ENCODE measurements at places on chromosomes 11 and 22. TPM values are rescaled to one million over a fixed set of nuclear protein-coding genes. Genes with fewer than 3 reads are reported as not detected.

DNA sequence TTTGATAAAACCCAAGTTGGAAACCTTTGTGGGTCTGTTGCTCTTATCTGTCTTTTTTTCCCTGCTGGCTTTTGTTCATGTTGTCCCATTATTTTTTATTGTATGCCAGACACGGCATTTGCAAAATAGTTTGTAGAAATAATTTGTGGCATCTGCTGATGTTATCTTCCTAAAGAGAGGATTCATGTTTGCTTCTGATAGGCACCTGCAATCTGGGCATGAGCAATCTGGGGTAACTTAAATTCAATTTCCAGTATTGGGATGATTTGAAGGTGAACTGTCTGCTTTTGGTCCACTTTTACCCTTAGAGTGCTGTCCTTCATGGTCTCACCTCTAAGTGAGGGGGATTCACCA lies 126.9 kb downstream of the CEP164 start:
- DNase-seq = no peak

GRCh38 chr22:42060489-42060888 lies 10.1 kb downstream of the NAGA start:
- peak; percentile 62 for DNase-seq

GRCh38 chr11:2110521-2110920 lies 28.7 kb downstream of the IGF2 start:
- no peak for DNase-seq

- DNase-seq = no peak
Measured at GRCh38 chr22:24437741-24438328, 10.4 kb downstream of the ADORA2A start.

GRCh38 chr11:68173926-68174325 lies 39.2 kb downstream of the KMT5B start:
- DNase-seq = no peak

The PLAAT2 gene
- not detected for total RNA-seq

The SHISA8 gene
- not detected for total RNA-seq

- DNase-seq = no peak
Measured at GRCh38 chr22:37454857-37455686, 27.8 kb upstream of the ELFN2 start.

The VPREB1 gene
- not detected for total RNA-seq

DNA sequence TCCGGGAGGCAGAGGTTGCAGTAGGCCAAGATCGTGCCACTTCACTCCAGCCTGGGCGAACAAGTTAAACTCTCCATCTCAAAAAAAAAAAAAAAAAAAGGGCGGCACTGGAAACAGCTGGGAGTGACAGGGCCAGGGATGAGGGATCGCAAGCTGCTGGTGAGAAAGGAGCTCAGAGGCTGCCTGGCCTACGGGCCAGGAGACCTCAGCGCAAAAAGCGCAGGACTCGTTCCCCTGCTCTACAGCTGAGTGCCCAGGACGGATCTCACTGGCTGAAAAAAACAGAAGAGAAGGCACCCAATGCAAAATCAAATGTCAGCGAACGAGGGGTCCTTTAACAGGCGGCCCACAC lies 650 bp upstream of the NUP50 start:
- DNase-seq = no peak

The CATSPERZ gene
- not detected for total RNA-seq

The ANGPTL5 gene
- 2.4 TPM for total RNA-seq
